ENCODE measurements at places on chromosomes 2 and 18.

DNA sequence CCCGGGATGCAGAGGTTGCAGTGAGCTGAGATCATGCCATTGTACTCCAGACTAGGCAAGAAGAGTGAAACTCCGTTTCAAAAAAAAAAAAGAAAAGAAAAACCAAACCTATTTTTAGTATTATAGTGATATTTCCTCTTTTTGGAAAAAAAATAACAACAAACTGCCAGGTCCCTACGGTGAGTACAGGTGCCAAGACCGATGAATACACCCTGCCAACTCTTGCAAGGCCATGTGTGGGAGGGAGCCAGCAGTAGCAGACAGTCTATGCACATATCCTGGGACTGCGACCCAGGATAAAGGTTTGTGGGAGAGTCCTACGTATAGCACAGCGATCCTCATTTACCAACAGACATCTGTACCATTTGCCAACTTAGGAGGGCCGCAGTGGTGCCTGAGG is 69.6 kb upstream of the DNMT3A start:
- DNase-seq, result no peak

DNA sequence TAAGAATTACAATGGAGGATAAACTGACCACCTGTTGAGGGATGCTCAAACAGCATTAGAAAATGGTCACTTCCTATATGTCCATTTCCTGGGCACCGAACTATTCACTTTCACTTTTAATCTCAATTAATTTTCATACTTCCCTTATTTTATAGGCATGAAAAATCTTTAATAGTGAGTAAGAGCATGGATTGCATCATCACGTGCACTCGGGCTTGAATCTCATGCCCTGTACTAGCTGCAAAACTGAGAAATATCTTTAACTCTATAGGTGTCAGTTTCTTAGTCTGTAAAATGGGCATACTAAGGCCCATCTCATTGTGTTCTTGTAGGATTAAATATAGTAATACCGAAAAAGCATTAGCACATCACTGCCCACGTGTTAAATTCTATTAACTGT is 183.9 kb upstream of the FIGN start:
- no peak for DNase-seq

DNA sequence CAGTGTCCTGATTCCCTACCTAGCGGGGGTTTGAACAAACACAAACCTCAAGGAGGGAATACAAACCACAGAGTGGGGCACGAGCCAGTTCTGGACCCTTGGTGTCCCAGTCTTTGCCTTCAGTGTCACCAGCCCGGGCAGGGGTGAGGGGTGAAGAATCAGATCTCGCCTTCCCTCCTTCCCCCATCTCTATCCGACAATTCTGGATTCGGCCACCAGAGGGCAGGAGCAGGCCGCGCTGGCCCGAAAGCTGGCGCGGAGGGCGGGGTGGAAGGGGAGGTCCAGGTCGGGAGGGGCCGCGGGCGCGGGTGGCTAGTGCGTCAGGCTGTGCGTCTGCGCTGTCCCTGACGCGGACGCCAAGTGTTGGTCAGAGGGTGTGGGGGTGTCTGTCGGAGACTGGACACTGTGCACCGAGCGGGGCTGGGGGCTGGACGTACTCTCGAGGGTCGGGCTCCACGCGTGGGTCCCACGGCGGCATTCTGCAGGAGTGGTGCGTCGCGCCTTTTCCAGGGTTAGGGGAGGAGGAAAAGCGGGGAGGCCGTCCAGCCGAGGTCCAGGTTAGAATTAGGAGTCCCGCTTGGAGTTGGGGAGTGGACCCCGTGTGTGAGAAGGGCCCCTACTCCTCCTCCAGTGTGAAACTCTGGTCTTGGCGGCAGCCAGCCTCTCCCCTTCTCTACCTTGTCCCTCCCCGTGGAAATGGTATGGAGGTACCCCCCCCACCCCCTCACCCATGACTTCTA is 2.9 kb upstream of the CRYBA2 start:
- no peak for DNase-seq

GRCh38 chr2:121902616-121903015 is 147.2 kb downstream of the TSN start:
- DNase-seq, result no peak

DNA sequence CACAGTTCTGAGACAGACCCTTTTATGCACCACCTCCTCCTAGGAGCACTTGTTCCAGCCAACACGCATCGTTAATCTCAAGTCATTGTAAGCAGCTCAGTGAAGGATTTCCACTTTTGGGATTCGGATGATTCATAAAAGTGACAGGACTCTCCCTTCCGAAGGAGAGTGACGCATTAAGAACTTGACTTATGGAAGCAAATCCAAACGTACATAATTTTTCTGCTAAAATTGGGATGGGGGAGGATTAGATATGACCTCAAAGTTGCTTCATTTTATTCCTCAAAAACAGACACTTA is 165.7 kb downstream of the TWIST2 start:
- DNase-seq, result no peak

DNA sequence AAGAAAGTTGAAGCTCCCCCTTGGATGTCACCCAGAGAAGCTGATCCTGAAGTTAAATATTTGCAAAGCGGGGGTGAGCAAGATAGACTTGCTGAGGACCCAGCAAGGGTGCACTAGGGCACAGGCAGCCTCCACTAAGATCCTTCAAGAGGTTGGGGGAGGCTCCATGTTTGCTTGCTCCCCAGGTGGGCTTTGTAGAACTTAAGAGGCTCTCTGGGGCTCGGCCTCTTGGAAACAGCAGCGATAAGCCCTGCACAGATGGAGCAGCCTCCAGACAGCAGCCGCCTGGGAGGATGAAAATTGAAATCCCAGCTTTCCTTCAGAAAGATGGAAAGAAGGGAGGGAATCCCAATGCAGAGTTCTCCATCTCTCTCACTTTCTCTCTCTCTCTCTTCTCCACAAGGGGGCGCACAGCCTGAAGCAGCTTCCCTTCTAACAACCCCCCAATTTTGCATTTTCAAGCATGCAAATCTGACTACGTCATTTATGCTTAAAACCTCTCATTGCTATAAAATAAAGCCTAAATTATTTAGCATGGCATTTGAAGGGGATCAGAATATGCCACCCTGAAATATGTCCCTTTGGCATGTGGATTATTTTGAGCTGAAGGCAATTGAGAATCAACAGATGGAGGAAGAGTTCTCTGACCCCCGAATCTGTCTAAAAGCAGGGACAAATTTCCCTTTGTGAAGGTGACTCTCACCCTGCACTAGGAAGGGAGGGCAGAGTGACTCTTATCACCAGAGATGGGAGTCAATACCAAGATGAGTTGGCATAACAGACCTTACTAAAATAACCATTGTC is 185.7 kb upstream of the KLHL29 start:
- no peak for DNase-seq

DNA sequence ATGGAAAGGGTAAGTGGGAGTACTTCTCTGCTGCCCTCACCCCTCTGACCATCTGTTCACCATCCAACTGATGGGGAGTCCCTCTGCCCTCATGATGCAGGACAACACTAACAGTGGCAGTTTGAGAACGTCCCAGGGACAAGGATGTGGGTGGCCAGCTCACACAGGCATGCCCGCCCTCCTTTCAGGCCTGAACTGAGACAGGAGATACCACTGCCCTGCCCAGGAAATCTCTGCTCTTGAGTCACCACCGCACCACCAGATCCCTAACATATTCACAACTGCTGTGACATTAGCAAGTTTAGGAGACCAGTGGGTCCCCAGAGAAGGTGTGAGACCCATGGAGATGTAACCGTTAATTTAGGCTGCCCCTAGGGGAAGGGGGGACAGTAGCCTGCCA is 66.2 kb downstream of the TRAPPC8 start:
- DNase-seq, result no peak

DNA sequence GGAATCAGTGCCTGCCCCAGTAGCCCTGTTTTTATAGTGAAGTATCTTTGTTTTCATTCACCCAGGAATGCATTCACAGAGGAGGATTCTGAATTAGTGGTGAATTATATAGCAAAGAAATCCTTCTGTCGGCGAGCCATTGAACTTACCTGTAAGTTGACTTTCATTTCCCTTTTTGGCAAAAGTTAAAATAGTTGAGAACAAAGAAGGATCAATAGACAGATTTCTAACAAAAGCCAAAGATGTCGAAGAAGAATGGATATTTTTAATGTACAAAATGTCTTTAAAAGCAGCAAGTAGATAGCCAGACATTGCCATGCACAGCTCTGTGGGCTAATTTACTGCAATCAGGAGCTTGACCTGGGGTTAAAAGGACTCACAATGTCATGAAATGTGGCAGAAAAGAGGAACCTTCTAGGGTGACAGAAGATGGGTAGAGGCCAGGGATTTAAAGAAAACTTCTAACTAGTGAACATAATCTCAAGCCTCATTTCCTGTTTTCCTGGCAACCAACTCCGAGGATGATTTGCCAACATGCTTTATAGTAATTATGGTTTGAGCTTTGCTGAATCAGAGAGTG is 53.8 kb upstream of the TMEM87B start:
- DNase-seq, result no peak

- DNase-seq, result no peak
These were observed 63.8 kb downstream of the SPTBN1 start for GRCh38 chr2:54519841-54520459.

GRCh38 chr2:57107353-57107752 is 923.6 kb downstream of the CCDC85A start:
- DNase-seq, result no peak

DNA sequence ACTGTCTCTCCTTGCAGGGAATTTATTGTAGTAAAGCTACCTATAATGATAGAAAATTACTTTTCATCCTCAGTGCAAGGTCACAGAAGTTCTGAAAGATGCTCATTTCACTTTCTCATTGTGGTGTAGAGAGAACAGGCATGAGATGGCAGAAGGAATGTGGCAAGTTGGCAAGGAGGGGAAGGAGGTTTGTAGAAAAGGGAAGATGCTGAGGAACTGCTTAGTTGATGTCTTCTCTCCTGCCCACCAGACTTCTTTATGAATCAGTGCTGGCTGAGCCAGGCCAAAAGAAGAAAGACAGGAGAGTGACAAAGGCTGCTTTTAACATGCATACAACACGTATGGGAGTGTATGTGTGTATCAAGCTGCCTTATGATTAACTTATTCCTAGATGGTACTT is 164.4 kb downstream of the PRPF40A start:
- DNase-seq, result no peak

- DNase-seq, result no peak
These were observed 128.8 kb upstream of the REV1 start for GRCh38 chr2:99618579-99619097.

DNA sequence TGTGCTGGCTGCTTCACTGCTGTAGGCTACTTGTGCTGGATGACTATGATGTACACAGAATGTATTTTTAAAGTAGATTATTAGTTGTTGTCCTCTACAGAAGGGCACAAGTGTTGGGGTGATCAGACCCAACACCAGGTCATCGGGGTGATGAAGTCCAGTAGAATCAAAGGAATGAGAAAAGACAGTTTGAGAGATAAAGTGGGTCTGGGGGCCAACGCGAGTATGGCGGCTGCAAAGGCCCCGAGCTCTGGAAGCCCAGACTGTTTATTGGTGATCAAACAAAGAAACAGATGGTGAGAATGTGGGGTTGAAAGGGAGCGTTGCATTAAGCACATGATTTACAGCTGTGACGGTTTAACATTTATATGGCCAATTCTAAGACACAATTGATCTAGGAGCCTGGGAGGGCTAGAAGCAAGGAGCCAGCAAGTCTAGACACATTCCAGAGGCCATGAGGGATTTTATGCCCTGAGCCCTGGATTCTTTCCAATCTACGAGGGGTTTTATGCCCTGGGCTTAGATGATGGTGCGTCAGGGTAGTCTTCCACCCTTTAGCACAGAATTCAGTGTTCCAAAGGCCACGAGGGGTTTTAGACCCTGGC is 153.5 kb downstream of the AGPS start:
- no peak for DNase-seq

DNA sequence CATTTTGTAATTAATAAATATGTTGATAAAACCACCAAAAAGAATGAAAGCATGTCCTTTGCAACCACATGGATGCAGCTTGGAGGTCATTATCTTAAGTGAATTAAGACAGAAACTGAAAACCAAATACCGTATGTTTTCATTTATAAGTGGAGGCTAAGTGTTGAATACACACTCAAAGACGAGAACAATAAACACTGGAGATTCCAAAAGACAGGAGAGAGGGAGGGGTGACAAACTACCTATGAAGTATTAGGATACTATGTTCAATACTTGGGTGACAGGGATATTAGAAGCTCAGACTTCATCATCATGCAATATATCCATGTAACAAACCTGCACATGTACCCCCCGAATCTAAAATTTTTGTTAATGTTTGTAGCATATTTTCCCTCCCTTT is 7.0 kb downstream of the ERLEC1 start:
- DNase-seq, result no peak

DNA sequence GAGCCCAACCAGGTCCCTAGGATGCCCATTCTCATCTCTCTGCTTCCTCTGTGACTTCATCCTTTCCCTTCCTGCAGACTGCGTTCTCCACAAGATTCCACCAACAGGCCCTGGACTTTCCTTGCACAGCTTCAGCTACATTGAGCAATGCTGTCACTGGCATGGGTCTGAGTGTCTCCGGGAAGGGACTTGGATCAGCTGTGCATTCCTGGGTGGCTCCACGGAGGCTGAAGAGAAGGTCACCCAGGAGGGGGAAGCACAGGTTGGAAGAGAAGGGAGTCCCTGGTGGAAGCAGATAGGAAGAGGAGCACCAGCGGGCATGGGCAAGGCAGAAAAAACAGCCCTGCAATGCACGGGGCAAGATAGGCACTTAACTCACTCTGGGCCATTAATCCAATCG is 140.5 kb downstream of the UXS1 start:
- DNase-seq, result no peak

DNA sequence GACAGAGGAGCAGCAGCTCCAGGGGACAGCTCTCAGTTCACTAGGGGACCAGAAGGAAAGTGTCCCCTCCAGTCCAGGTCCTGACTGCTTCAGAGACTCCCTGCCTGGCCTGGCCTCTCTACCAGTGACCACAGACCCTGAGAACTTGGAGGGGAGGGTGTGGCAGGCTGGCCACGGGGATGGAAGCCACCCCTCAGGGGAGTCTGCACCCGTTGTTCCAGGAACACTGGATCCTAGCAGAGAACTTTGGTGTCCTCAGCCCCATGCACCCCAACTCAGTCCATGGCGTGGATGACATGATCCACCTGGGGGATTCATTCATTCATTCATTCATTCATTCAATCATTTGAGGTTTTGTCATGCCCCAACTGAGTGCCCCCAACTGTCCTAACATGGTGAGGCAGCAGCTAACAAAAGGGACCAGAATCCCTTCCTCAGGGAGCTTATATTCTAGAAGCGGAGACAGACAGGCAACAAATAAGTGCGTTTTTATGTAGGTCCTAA is 31.9 kb downstream of the MYO7B start:
- DNase-seq, result no peak

Data from iPS DF 6.9 (cell line).